ENCODE measurements at places on chromosomes 5 and 9. TPM values are rescaled to one million over a fixed set of nuclear protein-coding genes. Genes with fewer than 3 reads are reported as not detected.

DNA sequence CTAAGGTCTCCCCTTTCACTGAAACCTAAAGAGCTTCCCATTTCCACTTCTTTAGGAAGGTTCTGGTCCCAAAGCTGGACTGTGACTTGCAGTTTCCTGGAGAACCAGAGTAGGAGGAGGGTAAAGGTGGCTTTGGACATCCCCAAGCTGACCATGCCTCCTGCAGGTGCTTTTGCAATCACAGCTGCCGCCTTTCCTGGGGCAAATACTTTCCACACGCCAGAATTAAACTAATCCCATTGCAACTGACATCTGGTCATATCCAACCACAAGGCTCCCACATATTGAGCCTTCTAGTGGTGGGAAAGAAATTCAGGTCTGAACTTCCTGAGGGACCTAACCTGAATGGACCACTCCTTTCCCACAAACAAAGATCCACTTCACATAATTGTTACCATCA, 92.7 kb downstream of the NRG2 start:
- no peaks in the 10 kb centered on the region for H3K36me3 ChIP-seq
- no peak overlapping the region for H3K4me3 ChIP-seq
- H3K27me3 ChIP-seq, result no peaks in the 10 kb centered on the region
- no peak for DNase-seq
- H3K27ac ChIP-seq, result no peak overlapping the region

- H3K4me1 ChIP-seq, result no peaks in the 10 kb centered on the region
- H3K27ac ChIP-seq, result no peak overlapping the region
- no peaks in the 10 kb centered on the region for H3K27me3 ChIP-seq
- no peaks in the 10 kb centered on the region for H3K36me3 ChIP-seq
- no peak overlapping the region for H3K4me3 ChIP-seq
Observed at GRCh38 chr9:116899337-116900006, 212.4 kb downstream of the TRIM32 start.

- no peak overlapping the region for H3K27ac ChIP-seq
- no peaks in the 10 kb centered on the region for H3K4me1 ChIP-seq
- no peak overlapping the region for H3K4me3 ChIP-seq
- no peaks in the 10 kb centered on the region for H3K36me3 ChIP-seq
Observed at GRCh38 chr9:116491219-116491618, 195.9 kb upstream of the TRIM32 start.

DNA sequence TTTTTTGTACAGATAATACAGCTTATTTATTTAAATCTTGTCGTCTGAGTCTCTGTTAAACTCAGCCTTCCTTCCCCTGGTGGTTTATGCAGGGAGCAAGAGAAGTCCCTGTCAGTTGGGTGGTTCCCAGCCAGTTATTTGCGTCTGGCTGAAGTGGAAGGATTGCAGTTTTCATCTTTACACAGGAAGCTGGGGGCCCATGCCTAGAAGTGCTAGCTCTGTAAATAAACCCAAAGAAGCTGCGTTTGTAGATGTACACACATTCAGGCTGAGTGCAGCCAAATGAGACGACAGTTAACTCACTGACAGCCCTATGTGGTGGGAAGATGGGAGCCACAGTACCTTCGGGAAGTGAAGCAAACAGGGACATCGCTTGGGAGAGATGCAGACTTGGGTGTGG, 122.1 kb downstream of the SAXO1 start:
- no peaks in the 10 kb centered on the region for H3K4me1 ChIP-seq
- H3K27ac ChIP-seq, result no peak overlapping the region
- H3K36me3 ChIP-seq, result no peaks in the 10 kb centered on the region
- DNase-seq, result no peak

The LCN1 gene
- not detected for polyA plus RNA-seq

GRCh38 chr9:129761293-129761900, 8.6 kb upstream of the PTGES start:
- no peaks in the 10 kb centered on the region for H3K27me3 ChIP-seq
- H3K36me3 ChIP-seq, result no peaks in the 10 kb centered on the region
- H3K4me3 ChIP-seq, result no peak overlapping the region
